NCI-H2171 (cell line): ENCODE measurements at places on chromosomes 7 and 10.
A peak's percentile ranks its signal among the peaks of the same experiment; 100 is the strongest.

- no peak for DNase-seq
These were observed 86.3 kb downstream of the ALOX5 start for GRCh38 chr10:45460235-45460878.

DNA sequence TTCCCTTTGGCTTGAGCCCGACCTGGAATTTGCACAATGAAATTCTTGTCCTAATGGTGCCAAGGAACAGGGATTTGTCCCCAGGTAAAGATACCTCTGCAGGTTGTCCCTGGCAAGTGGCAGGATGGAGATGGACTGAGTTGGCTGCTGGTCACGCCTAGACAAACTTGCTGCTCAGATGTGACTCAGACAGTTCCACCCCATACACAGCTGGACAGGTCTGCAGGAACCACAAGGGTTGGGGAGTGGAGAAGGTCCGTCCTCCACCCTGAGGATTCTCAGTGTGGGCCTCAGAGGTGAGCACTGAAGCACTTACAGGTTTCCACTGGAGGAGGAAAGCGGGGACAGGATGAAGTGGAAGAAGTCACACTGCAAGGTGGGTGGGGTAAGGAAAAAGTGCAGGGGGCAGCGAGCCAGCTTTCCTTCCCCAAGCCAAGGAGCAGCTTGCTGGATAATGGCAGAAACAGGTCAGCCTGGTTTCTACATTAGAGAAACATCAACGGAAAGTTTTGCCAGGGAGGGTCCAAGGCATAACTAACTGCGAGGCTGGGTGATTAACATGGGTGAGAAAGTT, 20.5 kb downstream of the ITPRIP start:
- no peak for DNase-seq

DNA sequence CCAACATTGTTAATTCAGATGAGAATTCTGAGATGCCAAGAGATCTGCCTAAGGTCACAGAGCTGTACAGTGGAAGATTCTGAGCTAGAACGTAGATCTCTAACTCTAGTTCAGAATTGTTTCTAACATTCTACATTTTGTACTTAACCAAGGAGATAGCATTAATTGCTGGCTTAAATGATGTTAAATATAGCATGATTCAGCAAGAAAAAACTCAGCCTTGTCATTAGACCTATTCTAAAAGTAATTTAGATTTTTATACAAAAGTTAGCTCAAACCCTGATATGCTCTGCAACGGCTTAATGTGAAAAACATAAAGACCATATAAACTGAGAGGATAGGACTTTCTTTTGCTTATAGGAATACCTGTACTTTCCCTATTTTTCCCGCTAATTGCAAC, 3.4 kb upstream of the CCDC71L start:
- DNase-seq, result no peak

DNA sequence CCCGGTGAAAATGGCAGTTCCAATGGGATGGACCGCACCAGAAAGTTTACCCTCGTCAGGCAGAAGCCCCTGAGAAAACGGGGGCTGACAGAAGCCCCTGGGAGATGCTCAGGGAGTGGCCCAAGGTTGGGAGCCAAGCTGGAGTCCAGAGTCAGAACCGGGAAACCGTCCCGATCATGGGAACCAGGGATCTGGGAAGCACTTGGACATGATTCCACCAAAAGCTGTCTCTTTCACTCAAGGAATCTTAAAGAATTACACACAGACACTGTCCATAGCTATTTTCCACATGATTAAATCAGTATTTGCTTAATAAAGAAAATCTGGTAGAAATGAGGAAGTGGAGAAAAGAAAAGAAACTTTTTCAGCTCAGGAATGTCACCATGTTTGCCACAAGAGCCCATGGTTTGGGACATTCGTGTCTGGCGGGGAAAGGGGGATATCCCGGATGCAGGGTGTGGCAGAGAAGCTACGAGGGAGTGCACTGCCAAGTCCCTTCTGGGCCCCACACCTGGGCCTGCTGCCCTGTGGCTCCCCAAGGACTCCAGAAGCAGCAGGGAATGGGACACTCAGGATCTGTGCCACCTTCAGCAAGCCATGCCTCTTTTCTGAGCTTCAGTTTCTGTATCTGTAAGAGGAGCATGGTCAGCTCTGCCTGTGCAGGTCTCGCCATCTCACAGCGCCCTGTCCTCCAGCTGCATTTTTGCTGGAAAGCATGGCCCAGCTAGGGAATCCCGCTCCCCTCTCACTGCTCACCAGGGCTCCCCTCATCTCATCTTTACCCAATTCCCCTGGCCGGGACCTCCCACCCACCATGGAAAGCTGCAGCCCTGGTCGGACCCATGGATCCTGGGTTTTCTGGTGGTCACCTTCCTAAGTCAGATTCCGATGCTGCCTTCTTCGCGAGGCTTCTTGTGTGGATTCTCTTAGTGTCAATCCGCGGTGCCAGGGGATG, 225.1 kb upstream of the GRB10 start:
- DNase-seq, result no peak

DNA sequence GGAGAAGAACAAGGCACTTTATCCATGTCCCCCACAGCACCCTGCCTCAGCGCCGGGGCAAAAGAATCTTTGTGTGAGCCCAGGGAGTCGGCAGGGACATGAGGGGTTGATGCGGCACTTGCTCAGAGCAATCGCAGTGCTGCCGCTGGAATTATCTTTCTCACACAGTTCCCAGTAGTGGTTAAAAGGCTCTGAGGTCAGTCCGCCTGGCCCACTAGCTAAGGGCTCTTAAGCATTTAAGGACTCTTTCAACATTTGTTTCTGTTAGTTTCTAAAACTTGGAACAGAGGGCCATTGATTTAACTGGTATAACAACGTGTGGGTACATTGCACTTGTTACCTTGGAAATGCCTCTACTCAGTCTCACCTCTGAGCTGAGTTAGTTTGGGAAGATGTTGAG, 208.0 kb upstream of the C7orf33 start:
- no peak for DNase-seq

- DNase-seq, result no peak
These were observed 19.6 kb downstream of the SEMA3E start for GRCh38 chr7:83629117-83629880.

GRCh38 chr7:33108554-33109004, 625 bp downstream of the RP9 start:
- no peak for DNase-seq

DNA sequence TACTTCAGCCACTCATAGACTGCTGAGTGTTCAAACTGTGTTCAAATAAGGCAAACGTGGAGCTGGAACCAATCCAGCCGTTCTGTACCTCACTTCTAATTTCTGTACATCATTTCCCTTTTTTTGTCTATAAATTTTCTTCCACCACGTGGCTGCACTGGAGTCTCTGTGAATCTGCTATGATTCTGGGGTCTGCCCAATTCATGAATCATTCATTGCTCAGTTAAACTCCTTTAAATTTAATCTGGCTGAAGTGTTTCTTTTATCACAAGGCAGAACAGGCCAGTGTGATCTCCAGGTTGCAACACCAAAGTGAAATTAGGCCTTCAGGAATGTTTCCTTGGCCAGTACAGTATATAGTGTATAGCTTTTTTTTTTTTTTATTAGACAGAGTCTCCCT, 53.5 kb downstream of the DNAJC12 start:
- no peak for DNase-seq

DNA sequence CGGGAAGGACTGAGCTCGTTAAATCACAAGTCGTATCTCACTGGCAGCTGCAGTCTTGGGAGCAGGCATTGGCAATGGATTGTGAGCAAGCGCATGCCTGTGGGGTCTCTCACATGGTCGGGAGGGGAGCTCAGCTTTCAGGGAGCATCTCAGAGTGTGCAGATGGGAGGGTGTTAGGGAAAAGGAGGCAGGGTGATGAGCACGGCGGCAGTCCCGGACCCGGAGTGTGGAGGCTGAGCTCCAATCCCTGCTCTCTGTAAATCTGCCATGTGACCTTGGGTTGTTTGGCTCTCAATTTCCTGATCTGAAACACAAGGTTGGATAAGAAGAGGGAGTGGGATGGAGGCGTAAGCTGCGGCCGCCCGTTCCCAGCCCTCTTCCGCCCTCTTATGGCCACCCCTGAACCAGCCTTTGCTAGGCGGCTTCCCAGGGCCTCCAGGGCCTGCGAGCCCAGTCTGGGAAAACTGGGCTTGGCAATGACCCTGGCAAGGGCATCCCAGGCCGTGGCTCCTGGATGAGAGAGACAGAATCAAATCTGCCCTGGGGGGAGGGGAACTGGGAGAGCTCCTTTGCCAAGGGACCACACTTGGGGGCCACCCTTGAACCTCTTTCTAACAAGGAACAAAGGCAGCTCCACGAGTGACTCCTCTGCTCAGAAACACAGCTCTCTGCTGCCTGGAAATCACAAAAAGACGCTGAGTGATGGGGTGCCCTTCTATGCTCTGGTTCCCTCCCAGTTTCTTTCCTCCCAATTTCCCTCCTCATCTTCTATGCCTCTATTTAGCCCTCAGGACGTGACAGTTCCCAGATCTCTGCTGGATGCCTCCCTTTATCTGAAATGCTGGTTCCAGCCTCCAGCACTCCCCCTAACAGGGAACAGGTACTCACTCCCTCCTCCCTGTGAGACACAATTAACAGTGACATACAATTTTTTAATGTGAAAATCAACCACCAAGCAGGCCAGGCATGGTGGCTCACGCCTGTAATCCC, 41.7 kb upstream of the LOXL4 start:
- peak; percentile 71 for DNase-seq

DNA sequence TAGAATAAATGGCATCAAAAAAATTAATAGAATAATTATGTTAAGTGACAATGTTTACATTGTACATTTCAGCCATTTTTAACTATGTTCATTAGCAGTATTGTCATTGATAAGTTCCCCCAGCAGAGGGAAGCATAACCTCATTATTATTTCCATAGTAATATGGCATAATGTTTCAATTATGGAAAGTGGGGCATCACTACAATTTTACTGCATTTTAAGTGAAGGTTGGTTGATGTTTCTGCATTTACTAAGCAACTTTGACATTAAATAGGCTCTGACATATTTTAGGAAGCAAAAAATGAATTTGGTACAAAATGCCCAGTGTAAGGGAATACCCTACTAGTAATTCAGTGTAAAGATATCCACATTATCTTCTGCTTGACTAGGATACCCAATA, 218.3 kb downstream of the SEMA3A start:
- peak; percentile 20 for DNase-seq

- DNase-seq, result no peak
These were observed 51.9 kb upstream of the CHST15 start for GRCh38 chr10:124145109-124145870.

DNA sequence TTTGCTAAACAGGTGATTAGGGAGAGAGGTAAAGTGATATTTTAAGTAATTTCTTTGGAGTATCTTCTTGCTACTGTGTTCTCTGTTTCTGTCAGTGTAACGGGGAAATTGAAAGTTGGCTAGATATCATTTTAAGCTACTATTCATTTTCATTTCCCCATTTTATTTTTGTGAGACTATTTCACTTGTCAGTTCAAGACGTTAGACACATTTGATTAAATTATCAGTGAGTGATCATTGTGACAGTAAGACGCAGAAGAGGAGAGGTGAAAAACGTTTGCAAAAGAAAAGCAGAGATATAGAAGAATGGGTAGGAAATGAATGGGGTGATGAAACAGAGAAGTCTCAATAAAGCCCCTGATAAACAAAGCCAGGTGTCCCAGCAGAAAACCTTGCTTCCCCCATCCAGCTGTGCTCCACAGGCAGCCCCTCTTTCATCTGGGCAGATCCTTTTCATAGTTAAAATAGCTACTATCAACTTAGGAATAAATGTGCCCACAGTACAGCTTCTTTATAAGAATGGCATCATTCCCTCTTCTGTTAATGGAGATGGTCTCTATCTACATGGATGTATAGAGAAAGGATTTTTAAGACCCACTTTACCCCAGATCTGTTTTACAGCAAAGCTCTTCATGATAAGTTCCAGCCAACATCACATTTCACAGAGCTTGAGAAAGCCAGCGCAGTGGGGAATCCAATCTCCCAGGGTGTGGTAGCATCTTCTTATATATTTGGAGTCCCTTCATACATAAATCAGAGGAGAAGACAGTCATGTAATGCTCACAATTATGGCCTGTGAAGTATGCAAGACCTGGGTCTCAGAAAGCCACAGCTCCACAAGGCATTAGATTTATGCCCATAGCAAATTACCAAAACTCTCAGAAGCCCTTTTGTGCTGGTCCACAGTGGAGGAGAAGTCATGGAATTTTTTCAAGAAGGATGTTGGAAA, 138.1 kb upstream of the ITGB1 start:
- no peak for DNase-seq

GRCh38 chr10:62506371-62506770, 132.2 kb downstream of the ZNF365 start:
- DNase-seq, result no peak

DNA sequence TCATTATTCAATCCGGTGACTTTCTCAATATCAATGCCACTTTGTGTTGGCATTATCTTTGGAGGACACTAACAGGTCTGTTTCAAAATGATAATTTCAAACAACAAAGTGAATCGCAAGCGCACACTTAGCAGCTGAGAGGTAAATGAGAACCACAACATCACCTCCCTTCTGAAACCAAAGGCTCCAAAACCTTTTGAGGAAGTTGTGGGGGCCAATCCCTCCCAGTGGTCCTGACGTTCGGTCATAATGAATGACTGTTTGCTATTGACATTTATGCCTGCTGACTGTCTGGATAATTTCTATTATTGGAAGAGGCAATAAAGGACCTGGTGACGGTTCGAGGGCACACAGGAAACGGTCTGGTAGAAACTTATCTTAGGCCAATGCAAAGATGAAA, 1.8 kb downstream of the ADARB2 start:
- no peak for DNase-seq

GRCh38 chr10:31678575-31679516, 249.8 kb downstream of the ARHGAP12 start:
- DNase-seq, result no peak

- DNase-seq, result no peak
These were observed 395.9 kb downstream of the TFEC start for GRCh38 chr7:115634633-115635032.

DNA sequence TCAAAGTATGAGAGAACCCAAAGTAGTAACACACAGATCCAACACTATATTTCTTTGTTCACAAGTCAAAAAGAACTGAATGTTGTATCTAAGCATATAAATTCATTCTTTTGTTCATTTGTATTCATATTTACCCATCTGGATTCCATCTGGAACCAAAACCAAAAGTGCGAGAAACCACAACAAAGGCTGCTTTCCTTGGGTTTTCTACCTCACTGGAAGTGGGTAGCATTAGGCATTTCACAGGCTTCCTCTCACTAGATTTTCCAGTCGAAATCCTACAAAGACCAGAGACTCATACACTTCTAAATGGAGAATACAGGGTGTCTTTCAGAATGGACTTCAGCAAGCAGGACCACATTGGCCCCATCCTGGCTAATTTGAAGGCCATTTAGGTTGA, 109.8 kb upstream of the WNT16 start:
- DNase-seq, result no peak

- no peak for DNase-seq
These were observed 74.7 kb upstream of the CAMK2B start for GRCh38 chr7:44400033-44400511.

DNA sequence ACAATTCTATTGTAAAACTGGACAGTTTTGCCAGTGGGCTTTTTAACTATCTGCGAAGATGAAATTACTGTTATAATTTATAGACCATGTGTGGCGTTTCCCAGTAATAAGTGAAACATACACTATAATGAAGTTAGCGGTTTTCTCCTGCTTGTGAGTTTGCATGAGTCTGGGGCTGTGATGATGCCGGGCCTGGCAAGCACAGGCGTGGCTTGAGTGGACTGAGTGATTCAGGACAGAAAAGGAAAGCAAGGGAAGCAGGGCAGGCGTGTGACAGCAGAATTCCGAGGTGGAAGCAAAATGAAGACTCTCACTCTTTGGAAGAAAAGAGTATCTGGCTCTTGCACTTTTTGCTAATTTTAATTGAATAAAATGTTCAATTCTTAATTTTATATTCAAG, 90.5 kb downstream of the CUL1 start:
- DNase-seq, result no peak
